Suppressor macrophage (primary cell): ENCODE measurements at places on chromosomes 2 and 18.

GRCh38 chr2:64251497-64252250 lies 107.5 kb upstream of the PELI1 start:
- no peak for DNase-seq

- DNase-seq = no peak
Measured at GRCh38 chr2:11635141-11635540, 34.9 kb downstream of the NTSR2 start.

DNA sequence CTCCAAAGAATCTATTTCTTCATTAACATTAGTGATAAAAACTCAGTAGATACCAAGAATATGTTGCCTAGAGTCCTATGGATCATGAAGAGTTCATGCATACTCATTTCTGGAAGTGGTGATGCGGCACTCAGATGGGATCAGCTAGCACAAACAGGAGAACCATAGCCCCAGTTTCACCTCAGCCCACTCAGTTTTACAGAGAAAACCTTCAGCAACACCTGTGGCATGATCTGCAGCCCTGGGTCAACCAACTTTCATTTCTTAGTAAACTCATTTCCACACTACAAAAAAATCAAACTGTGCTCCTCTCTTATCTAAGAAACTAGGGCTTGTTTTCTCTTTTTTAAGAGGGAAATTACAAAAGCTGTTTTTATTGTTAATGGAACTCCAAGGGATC lies 569.4 kb downstream of the CCDC85A start:
- DNase-seq = no peak

GRCh38 chr2:120893811-120894584 lies 158.3 kb downstream of the GLI2 start:
- no peak for DNase-seq

DNA sequence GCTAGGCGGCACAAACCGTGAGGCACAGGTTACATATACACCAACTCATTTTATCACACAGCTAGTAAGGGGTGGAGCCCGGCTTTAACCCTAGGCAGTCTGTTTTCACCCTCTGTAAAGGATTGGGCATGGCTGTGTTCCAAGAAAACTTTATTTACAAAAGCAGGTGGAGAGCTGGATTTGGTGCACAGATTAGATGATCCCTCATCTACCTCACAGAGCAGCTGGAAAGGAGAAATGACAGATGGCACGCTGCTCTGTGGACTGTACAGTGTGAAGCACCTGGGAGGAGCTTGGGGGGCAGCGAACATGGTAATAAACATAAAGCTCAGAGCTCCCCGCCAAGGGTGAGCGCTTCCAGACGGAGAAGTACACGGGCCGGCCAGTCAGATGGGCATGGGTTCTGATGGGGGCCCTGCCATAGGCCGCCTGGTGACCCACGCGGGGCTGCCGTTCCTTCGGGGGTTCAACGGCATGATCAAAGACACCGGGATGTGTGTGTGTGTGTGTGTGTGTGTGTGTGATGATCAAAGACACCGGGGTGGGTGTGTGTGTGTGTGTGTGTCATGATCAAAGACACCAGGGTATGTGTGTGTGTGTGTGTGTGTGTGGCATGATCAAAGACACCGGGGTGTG lies 862 bp upstream of the TMEM177 start:
- DNase-seq = no peak

DNA sequence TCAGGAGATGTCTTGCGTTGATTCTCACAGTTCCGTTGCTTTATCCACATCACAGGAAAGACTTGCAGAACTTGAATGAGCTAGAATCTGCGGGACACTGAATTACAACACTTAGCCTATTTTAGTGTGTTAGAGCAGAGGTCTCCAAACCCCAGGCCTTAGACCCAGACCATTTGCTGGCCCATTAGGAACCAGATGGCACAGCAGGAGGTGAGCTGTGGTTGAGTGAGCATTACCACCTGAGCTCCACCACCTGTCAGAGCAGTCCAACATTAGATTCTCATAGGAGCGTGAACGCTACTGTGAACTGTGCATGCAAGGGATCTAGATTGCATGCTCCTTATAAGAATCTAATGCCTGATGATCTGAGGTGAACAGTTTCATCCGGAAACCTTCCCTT lies 3.8 kb downstream of the MRPL30 start:
- no peak for DNase-seq

DNA sequence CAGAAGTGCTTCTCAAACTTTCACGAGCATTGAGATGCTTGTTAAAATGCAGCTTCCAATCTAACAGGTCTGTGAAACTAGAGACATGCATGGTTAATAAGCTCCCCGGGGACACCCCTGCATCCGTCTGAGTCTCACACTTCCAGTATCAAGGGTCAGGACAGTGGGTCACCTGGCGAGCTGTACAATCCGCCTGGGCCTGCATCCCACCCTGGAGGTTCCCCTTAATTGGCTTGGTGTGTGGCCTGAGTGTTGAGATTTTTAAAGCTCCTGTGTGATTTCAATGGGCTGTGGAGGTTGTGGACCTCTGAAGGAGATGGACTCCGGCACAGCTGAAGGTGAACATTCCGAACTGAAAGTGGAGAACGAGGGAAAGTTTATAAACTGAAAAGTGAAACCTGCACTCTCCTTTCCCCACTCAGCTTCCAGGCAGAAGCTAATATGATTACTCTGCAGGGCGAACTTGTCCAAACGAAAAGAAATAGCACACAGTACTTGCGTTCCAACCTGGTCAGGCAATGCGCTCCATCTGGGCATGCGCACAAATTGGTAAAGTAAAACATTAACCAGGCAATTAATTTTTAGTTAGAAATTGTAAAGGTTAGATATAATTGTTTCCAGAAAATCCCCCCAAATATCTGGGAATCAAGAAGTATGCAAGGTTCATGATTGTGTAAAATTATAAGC lies 191.7 kb upstream of the ALKAL2 start:
- DNase-seq = no peak

GRCh38 chr2:215619022-215619958 lies 183.4 kb upstream of the FN1 start:
- no peak for DNase-seq

GRCh38 chr18:48546396-48546795 lies 7.6 kb downstream of the CTIF start:
- DNase-seq = no peak

DNA sequence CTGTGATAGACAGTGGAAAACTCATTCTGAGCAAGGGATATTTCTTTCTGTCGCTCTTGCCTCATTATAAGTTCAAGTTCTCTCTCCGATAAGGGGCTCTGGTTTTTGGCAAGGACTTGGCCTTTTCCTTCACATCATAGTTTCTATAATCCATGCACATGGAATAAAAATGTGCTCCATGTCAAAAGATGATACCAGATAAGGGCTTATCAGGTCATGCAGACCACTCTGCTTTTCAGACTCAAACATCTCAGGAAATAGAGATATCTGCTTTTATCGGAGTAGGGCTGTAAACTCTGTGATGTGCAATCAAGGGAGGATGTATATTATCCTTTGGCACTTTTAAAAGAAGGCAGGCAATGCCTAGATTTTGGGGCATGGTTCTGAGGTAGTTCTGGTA lies 45.0 kb upstream of the DARS1 start:
- DNase-seq = no peak

DNA sequence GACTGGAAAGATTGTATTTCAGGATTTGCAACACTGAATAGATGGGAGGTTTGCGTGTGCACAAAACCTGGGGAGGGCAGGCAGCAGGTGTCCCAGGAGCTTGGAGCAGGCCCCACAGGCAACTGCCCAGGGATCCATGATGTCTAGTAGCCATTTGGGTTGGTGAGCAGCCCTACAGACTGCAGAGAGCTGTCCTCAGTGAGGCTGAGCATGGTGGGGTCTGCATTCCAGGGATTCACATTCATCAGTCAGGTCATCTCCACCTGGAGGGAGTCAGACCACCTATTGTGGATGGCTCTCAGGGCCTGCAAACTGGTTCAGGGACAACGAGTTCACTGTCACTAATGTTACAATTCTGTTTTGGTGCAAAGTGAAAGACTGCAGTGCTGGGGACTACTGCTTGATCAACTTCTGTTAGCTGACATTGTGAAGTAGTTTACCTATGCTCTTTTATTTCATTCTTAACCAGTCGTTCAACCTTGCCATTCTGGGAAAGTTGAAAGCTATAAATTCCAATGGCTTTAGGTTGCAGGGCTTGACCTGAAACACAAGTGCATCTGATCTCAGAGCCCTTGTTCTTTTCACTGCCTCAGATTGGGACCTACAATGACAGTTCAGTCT lies 222.6 kb downstream of the ZNF407 start:
- no peak for DNase-seq
